Inflammatory macrophage treated with lipopolysaccharide for 4 hours (primary cell): ENCODE measurements at places on chromosomes 5 and 9.

DNA sequence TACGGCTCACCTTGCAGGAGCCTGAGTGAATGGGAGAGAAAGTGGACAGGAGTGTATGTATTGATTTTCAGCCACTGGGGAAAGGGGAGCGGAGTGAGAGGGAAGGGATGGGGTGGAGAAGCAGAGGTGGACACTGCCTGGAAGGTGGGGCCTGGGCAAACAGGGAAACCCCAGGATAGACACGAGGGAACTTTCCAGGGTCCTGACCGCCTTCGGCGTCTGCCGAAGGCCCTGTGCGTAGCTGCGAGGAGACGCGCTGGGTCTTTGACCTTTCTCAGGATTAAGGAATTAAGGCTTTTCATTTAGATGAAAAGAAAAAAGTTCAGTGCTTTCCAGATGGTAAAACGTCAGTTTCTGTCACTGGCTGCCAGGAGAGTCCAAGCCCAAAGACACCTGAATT, 134.6 kb upstream of the RAPGEF1 start:
- DNase-seq: no peak

DNA sequence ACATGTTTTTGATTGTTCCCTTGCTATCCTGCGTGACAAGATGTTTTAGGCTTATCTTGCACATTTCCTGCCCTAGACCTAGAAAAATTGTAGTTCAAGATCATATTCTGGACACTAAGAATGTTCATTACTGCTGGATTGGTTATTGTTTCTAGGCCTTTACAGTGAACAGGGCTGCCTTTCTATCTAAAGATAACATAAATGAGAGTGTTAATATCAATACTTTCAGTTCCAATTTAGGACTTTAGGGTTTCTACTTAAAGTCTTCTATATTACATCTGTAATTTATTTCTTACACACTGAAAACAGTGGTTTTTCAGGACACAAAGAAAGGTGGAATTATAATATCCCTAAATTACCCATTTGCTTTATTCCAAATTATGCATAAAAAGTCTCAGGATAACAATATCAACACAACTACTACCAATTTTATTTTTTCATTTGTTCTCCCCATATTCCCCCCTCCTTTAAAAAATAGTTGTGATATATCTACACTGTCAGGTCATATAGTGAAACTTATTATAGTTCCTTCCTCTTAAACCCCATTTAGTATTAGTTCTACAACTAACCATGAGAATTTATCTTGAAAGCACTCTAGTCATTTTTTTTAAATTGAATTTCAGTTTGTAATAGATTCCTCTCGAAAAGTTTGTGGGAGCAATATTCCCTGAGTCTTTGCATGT, 293.9 kb upstream of the RIOK2 start:
- no peak for DNase-seq

- no peak for DNase-seq
Observed at GRCh38 chr9:38196714-38197113, 127.7 kb upstream of the SHB start.

DNA sequence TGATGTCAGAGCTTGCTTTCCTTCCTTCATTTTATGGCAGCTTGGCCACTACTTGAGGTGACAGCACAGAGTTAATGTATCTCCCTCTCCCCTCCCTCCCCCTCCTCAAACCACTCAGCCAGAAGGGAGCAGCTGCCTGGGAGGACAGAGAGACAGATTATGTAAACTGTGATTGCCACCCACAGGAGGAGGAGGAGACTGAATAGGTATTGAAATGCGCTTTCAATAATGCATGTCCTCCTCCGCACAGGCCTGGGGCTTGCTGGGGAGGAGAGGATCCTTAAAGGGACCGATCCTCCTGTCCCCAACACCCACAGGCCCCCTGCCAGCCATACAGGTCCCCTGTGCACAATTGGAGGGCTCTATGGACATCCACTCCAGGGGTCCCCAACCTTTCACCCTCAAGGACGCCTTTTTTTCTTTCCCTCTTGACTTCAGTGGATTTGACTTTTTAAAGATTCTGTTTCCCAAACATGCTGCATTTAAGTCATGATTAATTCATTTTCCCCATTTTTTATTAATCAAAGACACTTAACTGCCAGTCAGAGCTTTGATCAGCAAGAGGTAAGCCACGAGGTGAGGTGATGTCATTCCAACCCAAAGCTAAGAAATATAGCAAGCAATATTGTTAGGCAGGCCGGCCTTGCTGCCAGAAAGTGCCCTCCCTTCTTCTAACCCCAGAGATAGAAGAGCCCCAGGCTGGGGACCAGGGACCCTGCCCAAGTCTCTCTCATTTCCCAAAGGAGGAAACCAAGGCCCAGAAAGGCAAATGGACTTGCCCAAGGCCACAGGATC, 47.5 kb upstream of the CPLX2 start:
- DNase-seq: no peak

- no peak for DNase-seq
Observed at GRCh38 chr9:30075022-30075421, 2309.4 kb upstream of the ACO1 start.

- no peak for DNase-seq
Observed at GRCh38 chr9:100100146-100100667, 1.2 kb downstream of the INVS start.

- DNase-seq: peak; percentile 72
Observed at GRCh38 chr5:99032234-99033013, 103.6 kb upstream of the CHD1 start.

GRCh38 chr5:133489632-133490031, 122.7 kb downstream of the FSTL4 start:
- DNase-seq: no peak

DNA sequence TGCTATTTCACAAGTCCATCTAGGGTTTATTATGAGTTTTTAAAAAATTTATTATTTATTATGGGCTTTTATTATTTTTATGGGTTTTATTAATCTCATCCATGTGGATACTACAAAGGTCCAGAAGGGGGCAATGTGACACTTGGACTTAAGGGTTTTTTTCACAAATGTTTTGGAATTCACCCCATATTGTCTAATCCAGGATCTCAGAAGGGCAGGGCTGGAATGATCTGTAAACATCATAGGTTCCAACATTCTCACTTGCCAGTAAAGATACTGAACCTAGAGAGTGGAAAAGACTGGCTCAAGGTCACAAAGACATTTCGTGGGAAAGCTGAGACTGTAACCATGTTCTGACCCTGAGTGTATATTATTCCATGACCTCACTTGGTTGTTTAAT, 35.6 kb downstream of the NIM1K start:
- peak; percentile 52 for DNase-seq

GRCh38 chr9:114080773-114081440, 2.8 kb upstream of the AMBP start:
- no peak for DNase-seq

GRCh38 chr5:115345344-115345743, 48.9 kb upstream of the CCDC112 start:
- DNase-seq: no peak

DNA sequence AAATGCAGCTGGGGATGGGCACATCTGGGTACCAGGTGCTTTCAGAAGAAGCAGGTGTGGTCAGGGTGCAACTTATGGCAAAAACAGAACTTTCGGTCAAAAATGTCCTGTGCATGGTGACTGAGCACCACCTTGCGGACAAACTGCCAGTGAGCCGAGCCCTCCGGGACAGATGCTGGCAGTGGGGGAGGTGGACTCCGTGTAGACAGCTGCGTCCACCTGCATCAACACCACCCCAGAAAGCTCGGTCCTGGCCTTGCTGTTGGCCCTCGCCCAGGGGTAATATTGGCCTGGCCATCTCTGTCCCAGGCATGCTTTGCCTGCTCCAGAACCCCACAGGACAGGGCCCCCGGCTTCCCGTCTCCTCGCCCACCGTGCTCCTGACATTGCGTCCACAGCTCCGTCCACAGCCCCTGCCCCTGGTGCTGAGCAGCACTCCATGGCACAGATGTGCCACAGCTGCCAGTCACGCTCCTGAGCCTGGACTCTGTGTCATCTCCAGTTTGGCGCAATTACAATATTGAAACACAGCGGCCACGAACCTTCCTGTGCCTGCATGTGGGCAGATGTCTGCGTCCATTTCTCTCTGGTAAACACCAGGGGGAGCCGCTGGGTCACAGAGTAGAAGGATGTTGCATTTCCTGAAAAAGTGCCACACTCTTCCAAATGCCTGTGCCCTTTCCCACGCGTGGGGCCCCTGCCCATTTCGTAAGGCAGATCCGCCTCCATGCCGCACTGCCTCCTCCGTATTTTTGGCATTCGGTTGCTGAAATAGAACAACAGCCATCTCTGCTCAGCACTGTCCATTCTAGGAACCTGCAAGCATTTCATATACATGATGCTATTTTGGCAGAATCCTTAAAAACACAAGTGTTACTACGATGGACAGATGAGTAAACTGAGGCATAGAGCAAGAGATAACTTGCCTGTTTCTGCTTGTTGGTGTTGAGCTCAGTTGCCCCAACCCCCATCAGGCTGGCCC, 33.4 kb upstream of the SLC6A19 start:
- peak; percentile 74 for DNase-seq

GRCh38 chr5:140344683-140345423, 1.6 kb downstream of the HBEGF start:
- DNase-seq: no peak

DNA sequence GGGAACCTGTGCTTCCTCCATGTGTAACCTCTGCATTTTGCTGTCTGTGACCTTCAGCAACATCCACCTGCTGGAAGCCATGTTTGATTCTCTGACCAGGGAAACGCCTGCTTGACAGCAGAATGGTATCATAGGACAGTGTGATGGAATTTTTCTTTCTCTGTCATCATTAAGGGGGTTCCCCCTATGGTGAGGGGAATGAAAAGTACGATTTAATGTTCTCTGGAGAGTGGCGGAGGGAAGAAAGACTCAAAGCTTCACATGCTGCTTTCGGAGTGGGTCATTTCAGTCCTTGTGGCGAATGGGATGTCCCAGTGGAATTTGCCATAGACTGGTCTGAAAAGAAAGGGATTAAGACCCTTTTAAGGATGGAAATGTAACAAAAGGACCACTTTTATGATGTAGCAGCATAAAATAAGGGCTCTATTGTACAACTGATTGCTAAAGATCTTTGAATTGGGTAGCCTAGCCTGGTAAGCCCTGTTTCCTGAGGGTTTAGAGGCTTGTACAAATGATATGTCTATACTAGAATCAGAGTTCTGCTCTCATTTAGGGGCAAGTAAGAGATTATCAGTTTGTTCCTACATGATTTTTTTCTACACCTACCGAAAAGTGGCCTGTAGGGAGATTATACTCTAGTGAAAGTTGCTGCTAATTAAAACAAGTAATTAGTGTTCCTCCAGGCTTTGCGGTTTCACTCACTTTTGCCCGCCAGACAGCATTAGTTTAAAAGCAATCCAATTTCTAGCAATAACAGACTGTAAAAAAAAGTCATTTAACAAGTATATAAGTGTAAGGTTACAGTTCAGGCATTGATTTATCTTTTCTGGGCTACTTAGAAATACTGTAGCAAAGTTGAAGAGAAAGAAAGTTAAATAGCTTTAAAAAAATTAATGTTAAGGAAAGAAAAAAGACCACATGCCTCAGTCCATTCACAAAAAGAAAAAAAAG, 904.5 kb downstream of the NR2F1-AS1 start:
- DNase-seq: no peak

- peak; percentile 13 for DNase-seq
Observed at GRCh38 chr9:107685376-107685775, 195.8 kb upstream of the KLF4 start.

- no peak for DNase-seq
Observed at GRCh38 chr9:110967196-110967595, 71.1 kb downstream of the LPAR1 start.

DNA sequence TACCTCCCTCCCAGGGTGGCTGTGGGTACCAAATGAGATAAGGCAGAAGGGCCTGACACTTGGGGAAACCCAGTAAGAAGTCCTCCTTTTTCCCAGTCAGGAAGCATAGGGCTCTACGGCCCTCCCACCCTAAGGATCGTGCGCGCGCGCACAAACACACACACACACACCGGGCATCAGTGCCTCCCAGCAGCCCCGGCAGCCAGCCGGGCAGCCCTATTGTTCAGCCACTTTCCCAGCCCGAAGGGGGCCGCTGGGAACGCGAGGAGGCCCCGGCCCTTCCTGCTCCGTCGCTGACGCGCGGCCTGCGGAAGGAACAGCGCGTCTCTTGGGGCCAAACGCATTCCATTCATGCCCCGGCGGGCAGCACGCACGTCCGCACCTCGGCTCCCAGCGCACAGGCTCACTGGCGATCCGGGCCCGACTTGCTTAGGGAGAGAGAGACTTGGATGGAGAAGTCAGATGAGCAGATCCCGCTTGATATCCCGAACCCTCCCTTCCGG, 22.6 kb downstream of the DUSP1 start:
- no peak for DNase-seq

- DNase-seq: no peak
Observed at GRCh38 chr5:17854901-17855300, 220.6 kb downstream of the TAF11L14 start.

DNA sequence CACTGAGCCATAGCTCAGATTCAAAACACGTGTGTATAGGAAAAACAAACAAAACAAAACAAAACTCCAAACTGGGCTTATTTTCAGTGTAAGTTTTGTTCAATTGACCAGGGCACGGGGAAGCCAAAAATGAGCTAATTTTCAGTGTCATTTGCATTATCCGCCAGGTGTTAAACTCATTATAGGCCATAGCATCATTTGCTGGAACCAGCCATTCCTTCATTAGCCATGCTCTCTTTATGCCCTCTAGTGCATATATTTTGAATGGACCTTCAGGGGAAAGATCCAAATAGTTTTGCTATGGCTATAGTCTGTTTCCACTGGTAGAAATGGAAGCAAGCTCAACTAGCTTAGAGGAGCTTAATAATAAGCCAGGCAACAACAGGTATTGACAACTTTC, 1205.2 kb upstream of the DMAC1 start:
- no peak for DNase-seq

DNA sequence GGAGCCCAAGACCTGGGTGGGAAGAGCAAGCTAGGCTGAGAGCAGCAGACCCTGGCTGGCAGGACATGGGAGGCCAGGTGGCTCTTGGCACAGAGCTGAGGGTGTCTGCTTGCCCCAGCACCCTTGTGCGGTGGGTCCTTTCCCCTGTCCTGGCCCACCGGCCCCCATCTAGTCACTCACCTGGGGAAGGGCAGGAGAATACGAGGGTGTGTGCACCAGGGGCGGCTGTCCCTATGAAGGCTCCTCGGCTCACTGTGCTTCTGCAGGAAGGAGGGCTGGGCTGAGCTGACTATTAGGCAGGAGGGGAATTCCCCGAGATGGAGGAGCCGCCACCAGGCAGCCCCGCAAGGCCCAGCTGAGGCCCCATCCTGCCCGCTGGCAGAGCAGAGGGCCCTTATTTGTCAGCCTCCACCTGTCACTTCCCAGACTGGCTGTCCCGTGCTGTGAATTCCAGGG, 6.1 kb upstream of the TNIP1 start:
- DNase-seq: peak; percentile 85

GRCh38 chr5:115774684-115775083, 41.8 kb downstream of the CDO1 start:
- no peak for DNase-seq

DNA sequence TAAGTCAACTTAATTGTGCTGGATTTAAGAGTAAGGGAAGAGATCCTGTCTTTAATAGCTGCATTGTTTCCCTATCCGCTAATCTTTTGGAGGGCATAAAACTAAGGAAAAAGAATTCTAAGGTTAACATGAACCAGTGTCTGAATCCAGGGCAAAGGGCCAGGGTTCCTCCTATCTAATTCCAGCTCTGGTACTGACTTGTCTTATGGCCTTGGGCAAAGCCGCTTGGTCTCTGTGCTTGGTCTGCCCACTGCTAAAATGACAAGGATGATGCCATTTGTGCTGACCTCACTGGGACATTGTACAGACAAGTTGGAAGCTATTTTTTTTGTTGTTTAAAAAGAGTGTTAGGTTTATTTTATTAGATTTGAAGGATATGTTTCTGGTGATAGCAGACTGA, 334.7 kb upstream of the PIK3R1 start:
- DNase-seq: no peak
